T-helper 22 cell (primary cell): ENCODE measurements at places on chromosomes 13 and 19.

DNA sequence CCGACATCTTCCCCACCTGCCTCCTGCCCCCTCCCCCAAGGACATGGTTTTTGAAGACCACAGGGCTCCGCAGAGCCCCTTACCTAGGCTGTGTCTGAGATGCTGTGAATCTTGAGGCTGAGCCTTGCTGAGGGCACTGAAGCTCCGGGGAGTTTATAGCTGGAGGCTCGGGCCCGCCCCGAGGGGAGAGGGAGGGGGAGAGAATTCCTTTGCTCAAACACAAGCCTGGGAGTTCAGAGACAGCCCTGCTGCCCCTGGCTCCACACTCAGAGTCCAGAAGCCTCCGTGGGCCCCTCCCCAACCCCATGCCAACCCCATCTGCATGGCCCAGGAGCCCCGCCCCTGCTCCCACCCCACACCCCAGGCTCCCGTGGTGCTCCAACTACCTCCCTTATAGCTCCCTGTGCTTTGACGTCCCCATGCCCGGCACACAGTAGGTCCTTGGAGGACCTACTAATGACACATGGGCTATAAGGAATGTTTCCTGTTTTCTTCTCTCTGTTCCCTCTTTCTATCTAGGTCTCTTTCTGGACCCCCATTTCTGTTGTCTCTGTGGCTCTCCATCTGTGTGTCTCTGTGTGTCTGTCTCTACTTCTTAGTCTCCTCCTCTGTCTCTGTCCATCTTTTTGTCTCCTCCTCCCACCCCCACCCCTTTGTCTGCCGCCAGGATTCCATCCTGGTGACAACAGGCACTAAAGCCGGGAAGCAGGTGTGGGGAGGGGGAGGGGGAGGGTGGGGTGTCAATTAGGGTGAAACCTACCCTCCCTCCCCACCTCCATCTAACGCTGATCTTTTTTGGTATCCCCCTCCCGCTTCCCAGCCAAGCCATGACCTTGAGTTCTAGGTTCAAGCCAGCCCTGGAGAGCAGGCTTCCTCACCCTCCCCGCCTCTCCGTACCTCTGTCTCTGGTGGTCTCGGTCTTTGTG is at the start of gene TNNT1:
TNNT1 (minus strand) TSS at position 129 of the 926 bp plus-strand sequence. CDS start 2,049 bp downstream, outside the sequence.
- DNase-seq: no peak

DNA sequence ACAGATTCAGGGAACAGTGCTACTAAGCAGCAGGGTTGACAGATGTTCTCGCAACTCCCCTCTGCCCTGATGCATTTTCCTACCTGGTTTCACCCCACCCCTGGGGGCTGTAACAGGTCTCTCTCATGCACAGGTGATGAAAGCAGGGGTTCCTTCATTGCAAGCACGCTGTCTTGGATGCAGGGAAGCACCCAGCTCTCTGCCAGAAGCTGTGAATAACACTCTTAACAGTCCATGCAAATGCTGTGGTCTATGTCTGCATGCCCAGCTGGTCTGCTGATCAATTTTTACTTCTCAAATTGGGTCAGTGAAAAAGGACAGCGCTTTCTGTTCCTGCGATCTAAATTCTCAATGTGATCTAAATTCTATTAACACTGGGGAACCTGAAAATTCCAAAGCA is 246.3 kb upstream of the TSHZ3 start:
- no peak for DNase-seq

DNA sequence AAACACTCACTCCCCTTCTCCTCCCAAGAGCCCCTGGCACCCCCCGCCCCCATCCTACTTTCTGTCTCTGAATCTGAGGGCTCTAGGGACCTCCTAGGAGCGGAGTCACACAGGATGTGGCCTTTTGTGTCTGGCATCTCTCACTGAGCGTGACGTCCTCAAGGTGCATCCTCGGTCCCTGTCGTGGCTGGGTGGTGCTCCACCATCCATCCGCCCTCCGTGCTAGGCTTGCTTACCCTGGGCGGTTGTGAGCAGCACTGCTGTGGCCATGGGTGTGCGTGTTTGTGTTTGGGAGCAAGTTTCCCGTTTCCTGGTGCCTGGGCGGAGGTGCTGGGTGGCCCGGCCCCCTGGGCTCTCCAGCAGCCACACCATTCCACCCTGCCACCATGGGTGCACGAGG is 12.2 kb downstream of the PLEKHJ1 start:
- DNase-seq: no peak

- peak; percentile 17 for DNase-seq
These were observed 21.2 kb upstream of the DOCK9 start for GRCh38 chr13:98998831-98999638.

DNA sequence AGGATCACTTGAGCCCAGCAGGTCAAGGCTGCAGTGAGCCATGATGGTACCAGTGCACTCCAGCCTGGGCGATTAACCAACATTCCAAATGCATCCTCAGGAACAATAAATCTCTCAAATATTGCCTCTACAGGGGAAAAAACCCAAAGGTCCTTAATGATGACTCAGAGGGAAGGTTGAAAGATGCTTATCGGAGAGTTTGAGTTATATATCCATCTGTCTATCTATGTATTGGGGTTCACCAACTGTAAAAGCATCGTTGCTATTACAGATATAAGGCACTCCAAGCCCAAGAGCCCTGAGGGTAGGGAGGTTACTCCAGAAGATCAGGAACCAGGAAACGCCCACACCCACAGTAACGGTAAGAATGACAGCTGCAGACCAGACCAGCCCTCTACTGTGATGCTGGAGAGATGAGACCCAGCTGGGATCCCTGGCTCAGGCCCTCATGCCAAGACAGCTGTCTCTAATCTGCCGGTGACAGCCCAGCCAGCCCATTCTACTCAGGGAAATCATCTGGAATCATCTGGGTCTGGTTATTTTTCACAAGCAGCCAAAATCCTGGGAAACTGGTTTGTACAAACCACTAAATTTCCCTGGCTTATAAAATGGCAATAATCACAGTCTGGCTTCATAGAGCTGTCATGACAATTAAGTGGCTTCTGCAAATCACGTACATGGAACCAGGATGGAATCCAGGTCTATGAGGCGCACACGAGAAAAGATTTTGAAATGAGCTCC is 23.8 kb downstream of the TEX101 start:
- no peak for DNase-seq
